ENCODE measurements at places on chromosomes 7 and 10.

DNA sequence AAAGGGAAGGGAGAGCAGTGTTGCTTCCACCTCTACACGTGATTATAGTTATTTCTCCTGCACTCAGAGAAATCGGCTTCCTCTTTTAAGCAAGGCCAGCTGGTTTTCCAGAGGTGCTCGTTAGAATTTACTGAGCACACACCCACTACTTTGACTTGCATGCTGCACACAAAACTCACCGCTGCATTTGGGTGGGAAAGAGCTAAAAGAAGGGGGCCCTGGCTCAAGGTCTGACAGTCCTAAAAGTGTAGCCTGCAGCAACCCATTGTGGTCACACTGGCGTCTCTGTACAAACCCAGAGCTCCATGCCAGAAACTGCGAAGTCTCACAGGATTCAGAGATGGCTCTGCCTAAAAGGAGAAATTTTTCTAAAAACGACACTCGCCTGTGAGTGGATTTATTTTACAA, 133.7 kb downstream of the SLC25A13 start:
- no peak for DNase-seq

DNA sequence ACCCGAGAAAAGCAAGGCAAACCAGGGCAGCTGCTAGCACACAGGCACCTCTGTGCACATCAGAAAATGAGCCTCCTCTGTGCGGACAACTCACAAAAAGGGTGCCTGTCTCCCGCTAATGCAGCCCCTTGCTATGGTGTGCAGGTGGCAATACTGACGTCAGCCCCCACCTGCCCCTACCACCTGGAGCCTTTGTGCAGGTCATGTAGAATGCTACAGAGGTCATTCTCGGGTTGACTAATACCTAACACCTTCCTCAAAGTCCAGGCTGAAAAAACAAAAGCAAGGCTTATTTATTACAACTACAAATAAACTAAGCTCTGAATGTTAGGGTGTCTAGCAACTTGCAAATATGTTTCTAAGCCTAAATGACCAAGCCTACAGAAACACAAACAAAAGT, 13.9 kb downstream of the PIP4K2A start:
- no peak for DNase-seq

DNA sequence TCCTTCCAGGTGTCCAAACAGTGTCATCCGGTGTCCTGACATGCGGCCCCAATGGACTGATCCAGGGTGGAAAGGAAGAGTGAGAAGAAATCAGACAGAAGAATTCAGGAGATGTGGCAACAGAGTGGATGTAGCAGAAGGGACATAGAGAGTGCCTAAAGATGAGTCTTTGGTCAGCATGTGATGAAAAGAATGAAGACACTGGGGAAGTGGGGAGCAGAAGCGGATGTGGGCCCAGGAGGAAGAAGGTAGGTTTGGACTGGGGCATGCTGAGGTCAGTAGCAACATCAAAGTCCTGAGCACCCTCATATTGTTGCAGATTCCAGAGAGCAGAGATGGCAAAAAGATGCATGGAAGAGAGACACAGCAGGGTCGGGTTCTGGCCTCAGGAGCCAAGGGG, 71.8 kb upstream of the STEAP1B start:
- DNase-seq: no peak

- peak; percentile 76 for DNase-seq
These were observed at the start of gene MLXIPL for GRCh38 chr7:73623798-73624668. MLXIPL (minus strand) TSS chr7:73624522; CDS start chr7:73624492, 30 bp downstream.

DNA sequence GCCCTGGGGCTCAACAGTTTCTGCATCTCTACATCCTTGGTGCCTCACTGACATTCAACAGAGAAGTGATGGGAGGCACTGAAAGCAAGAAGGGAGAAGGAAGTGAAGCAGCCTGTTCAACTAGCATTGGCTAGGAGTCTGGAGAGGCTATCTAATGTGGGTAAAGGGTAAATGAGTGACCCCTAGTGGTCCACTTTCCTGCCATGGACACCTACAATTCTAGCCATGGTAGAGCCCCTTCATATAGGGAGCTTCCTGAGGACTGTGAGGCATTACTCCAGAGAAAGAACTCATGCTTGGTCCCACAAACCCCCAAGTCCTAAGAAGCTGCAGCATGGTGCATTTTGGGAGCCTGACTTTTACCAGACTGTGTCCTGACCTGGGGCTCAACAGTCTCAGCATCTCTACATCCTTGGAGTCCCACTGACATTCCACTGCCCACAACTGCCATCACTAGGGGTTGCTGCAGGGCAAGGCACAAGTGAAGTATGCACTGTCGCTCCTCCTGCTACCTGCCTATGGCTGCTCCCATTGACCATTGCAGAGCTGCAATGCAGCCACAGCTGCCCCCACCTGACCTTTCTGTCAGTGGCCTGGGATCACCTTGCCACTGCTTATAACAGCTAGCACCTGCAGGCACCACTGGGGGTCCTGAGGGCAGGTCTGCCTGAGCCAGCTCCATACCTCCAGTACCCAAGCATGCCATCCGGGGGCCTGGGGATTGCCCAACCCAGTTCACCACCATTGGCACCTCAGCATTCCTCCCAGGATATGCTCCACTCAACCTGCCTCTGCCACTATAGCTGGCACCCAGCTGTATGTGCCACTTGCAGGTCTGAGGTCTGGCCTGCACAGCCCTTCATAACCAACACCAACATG, 44.1 kb upstream of the CDK6 start:
- DNase-seq: peak; percentile 32

DNA sequence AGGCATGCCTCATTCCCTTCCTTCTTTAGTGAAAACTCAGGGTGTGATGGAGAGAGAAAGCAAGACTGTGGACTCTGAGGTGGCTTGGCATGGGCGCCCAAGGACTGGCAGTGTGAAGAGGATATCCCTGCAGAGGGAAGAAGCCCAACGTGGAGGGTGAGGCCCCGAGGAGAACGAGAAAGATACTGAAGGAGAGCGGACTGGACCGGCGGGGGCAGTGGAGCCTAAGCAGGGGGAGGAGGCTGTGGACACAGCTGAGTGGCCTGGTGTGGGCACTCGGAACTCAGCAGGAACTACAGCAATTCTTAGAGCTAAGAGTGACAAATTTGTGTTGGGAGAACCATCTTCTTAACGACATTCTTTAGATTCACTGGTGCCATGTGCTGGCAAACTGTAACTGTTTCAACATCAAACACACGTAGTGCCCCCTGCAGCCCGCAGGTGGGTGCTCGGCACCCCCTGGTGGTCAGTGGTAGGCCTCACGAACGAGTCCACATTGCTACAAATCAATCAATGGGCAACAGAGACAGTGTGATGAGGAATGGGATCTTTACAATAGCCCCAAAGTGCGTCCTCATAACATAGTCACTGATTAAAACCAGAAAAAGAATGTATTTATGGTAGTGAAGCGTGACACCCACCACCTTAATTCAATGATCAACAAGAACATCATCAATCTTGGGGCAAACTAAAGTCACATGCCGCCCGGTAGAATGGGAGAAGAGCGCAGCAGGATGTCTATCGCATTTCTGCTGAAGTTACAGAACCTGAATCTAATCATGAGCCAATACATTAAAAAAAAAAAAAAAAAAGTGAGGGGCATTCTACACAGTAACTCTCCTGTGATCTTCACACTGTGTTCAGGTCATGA, 2.0 kb upstream of the SFTPA1 start:
- DNase-seq: peak; percentile 66

- no peak for DNase-seq
These were observed 554.7 kb downstream of the SORCS3 start for GRCh38 chr10:105195831-105196230.

GRCh38 chr10:4763960-4764428, 62.0 kb upstream of the AKR1E2 start:
- DNase-seq: peak; percentile 28

DNA sequence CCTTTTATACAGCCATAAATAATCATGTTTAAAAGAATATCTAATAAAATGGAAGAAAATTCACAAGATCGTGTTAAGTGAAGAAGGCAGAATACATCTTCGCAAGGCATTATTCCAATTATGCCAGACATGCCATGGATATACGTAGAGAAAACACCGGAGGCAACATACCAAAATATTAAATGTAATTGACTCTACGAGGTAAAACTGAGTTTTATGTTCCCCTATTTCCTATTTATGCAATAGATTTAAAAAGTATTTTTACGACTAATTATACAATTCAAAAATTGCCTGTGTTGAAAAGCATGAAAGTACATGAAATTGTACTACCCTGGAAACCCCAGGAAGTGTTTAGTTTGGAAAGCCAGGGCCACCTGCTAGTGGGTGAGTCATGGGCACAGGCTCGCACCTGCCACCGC, 936 bp upstream of the REPIN1 start:
- DNase-seq: no peak

Data from activated T-cell treated with anti-CD3 and anti-CD28 coated beads, Interleukin-2, amount 50 U/mL, for 48 hours (primary cell).